ENCODE measurements at places on chromosomes 5 and 9.

DNA sequence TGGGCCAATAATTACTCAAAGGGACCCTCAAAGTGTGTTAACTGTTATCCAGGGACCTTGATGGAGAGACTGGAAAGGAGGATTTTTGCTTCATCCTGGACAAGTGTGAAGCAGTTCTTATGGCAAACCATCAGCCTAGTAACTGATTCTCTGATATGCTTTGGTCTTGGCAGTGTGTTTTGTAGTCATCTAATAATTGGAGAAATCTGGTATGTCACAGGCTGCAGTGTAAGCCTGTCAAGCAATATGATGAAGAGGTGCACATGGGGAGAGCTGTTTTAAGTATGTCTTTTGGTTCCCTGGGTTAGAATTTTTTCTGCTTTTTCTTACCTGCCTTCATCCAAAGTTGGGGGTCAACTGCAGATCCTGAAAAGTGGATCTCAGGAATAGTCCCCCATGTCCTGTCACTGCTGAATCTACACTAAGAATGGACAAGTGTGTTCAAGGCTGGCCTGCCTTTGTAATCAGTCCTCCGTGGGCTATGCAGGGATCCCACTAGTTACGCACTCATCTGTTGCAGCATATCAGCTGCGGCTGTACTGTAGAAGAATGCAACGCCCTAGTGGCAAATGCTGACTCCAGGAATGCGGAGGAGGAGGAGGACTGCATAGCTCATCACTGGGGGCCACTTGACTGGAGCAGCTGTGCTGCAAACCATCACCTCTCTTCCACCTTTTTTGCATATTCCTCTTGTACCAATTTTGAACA lies 1.9 kb downstream of the SPTAN1 start:
- DNase-seq: peak; percentile 91

GRCh38 chr5:65861830-65862241 lies 64.5 kb upstream of the ERBIN start:
- peak; percentile 98 for DNase-seq

DNA sequence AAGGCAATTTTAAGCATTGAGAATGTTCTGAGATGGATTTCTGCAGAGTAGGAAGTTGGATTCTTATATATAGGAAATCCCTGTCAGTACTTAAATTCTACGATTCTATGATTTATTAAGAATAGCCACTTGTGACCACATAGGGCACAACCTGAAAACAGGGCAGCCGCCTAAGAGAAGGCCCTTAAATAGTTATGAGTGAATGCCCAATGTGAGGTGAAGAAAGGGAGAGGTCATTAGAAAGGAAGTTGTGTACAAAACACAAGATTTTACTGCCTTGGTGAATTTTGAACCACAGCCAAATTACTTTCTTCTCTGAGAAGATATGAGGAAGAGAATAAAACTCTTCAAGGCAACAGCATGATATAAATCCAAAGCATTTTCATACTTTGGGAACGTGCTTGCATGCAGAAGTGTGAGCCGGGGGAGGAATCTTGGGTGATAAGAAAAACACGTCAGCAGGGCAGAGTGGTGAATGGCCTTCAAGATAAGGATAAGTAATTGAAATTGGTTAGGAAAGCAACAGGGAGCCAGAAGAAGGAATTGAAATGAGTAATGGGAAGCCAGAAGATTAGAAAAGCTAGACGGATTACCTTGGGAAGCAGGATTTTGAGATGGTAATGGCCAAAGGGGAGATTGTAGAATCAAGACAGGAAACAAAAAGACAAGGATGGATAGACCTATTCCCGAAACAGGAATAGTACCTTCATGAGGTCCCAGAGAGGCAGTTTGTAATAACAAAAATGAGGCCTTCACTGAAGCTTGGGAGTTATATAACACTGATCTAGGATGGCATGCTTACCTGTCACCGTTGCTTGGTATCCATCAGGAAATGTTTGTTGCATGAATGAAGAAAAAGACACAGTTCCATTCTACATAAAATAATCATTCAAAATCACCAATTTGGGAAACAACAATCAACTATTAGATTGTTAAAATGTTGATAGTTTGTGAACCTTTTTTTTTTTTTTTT lies 244.3 kb downstream of the PDE4D start:
- DNase-seq: no peak

GRCh38 chr9:36451949-36452348 lies 51.9 kb upstream of the RNF38 start:
- DNase-seq: no peak

DNA sequence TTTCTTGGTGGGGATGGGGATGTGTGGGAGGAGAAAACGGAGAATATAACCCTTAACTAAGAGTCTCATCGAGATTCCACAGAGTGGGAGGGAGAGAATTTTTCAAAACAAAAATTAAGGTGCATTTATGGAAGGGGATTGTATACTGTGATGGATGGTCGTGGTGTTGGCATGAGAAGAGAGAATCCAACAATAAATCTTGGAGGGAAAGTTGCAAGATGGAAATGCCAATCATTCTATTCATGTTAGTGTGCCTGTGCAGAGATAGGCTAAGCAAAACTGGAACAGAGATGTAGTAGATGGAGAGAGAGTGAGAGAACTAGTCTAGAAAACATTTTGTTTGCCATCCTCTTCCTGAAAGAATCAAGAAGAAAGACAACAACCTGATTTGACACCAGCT lies 613.1 kb downstream of the EBF1 start:
- DNase-seq: peak; percentile 66

GRCh38 chr5:76546497-76547102 lies 76.6 kb downstream of the F2RL2 start:
- DNase-seq: no peak

GRCh38 chr5:135139381-135140134 lies 105.5 kb upstream of the PITX1 start:
- peak; percentile 92 for DNase-seq

GRCh38 chr9:15142878-15143534 lies 164.0 kb downstream of the TTC39B start:
- DNase-seq: peak; percentile 48

- DNase-seq: no peak
Measured at GRCh38 chr9:113269355-113269754, 6.0 kb downstream of the CDC26 start.

GRCh38 chr5:38681029-38681706 lies 124.7 kb upstream of the LIFR start:
- DNase-seq: no peak

GRCh38 chr5:76709762-76710161 lies 6.2 kb upstream of the F2R start:
- DNase-seq: peak; percentile 91

DNA sequence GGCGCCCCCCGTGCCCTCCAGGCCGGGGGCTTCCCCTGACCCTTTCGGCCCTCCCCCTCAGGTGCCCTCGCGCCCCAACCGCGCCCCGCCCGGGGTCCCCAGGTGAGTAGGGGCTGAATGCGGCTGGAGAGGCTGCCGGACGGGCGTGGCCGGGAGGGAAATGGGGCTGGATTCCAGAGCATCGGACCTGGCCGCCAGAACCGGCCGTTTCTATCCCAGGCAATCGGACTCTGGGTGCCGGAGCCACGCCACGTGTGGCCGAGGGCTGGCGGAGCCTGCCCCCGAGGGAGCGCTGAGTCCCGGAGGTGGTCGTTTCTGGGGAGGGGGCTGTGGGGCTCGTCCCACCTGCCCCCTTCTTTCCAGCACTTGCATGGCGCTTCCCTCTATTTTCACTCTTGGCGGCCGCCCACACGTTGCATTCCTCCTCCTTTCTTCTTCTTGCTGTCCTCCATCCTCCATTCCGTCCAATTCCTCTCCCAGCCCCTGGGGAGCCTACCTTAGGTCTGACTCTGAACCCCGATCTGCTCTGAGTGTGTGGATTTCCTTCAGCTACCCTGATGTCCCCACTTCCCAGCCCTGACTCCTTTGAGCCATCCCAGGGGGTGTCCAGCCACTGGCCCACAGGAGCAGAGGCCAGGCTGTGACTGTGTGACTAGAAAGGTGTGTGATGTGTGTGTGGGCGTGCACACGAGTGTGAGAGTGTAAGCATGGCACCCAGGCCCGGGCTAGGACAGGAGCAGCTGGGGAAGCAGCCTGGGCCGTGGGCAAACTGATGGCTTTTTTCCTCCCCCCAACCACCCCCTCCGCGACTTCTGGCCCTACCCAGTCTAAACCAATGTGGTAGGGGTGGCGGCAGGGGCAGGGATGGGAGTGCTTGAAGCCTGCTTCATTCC lies 24.7 kb downstream of the GOLGA2 start:
- DNase-seq: no peak

GRCh38 chr5:159905496-159905895 lies 10.8 kb upstream of the ADRA1B start:
- peak; percentile 96 for DNase-seq

DNA sequence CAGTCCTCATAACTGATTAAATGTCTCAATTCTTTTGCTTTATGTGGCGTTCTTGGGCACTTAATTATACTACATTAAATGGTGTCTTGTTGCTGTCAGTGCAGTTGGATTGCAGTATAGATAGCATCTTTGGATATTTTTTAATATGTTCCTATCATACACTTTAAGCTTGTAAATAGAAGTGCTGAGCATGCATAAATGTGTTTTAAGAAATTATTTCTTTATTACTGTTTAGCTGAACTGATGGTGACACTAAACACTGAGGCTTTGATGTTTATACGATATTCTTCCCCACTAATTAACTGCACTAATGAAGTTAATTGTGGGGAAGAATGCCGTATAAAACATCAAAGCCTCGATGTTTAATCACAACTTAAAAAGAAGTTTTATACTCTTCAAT lies 116.6 kb downstream of the TLE4 start:
- no peak for DNase-seq

DNA sequence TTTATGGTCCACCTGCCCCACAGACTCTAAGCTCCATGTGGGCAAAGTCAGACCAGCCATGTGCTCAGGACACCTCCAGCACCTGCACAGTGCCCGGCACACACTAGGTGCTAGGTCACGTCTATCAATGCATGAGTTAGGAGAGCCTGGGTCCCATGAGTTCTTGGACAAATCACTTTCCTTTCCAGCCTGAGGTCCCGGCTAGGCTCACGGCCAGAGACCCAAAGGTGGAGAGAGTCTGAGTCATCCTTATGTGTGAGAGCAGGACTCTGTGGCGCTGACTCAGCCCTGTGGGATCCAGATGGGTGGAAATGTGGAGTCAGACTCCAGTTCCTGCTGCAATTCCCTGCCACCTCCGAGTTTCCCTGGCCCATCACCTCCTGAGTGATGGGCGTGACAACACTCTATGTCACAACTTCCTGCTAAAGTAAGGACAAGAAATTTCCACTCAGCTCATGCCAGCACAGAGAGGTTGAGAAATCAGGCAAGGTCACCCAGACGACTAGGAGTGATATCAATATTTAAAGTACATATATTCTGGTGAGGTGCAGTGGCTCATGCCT lies 2.5 kb upstream of the ST6GALNAC4 start:
- peak; percentile 99 for DNase-seq

DNA sequence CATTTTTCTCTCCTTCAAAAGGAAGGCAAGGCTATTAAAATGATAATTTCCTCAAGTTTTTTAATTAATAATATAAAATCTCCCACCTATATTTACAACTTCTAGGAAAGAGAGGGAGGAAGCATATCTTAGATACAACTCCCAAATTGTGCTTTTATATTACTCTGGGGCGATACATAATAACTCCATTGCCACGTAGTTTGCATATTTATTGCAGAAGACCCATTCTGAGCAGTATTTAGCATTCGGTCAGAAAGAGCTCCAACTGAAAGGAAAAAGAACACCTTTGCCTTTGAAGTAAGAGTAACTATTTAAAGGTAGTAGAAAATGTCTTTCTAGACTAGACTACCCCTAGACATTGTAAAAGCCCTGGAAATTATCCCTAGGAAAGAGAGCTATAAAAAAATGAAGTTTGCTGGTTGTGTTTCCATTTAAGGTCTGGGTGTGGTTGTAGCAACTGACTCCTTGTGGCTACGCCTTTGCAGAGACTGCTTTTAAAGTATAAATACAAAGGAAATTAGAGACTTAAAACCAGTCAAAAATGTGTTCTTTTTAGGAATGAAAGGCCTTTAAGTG lies 566.1 kb downstream of the ZNF608 start:
- DNase-seq: no peak

DNA sequence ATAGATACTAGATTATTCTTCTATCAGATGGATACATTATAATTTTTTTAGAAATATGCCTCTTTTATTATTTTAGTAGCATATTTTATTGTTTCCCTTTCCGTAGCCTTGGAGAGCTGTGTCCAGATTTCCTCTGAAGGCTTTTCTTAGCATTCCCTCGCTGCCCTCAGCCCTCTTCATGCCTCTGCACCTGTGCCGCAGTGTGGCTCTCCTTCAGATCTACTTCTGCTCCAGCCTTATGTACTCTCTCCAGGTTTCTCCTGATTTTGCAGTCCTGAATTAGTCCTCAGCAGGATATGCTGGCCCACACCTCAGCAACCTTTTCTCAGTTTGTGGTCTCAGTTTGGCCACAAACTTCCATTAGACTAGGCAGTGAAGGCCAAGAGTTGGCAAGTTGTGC lies 1052.0 kb downstream of the TAF11L14 start:
- DNase-seq: no peak

GRCh38 chr5:19988457-19988856 lies 457 bp upstream of the CDH18 start:
- peak; percentile 32 for DNase-seq

DNA sequence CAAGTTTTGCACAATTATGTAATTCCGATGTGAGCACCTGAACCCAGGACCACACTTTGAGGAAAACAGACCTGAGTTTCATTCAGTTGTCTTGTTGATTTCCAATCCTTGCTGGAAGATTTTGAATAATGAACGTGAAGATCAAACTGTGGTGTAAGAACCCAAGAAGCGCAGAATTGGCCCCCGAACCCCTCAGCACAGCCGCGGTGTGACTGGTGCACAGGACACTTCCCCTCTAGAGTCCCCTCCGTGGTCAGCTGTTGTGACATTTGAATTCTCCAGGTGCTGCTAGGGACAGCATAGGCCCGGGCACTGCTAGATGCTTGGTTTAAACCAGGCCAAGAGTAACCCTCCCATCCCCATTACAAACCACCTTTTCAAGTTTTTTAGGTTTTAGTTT lies 1.7 kb downstream of the BRD3OS start:
- no peak for DNase-seq

- DNase-seq: no peak
Measured at GRCh38 chr9:133727277-133727875, 10.8 kb downstream of the SARDH start.

GRCh38 chr5:68303754-68304420 lies 88.3 kb downstream of the PIK3R1 start:
- no peak for DNase-seq

DNA sequence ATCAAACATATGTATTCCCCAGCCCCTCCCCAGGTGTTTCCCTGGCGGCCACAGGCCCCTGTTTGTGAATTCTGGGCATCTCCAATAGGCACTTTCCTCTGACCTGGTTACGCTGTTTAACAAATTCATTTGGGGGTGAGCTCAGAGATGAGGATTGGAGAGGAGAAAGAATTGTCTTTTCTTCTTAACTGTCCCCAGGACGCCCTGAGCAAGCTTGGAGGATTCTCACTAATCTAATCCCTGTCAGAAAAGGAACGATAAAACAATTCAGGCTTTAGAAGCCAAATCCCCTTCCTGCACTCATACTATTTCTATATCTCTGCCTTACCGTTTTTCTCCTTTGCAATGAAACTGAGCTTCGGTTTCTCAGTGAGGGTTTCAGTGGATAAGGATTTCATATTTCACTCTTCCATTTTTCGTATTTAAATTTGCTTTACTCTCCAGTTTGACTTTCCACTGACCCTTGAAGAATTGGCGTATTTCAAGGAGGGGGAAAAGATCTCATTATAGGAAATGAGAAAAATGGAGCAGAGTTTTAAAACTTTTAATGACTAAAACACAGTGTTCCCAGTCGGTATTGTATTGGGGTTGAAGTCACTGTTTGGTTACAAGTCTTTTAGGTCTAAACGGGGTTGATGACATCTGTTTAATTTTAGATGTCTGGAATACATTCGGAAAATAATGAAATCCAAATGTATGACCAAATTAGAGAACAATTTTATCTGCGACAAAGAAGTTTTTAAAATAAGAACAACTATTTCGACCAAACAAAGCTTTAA lies 180.1 kb downstream of the MACROH2A1 start:
- DNase-seq: no peak

- no peak for DNase-seq
Measured at GRCh38 chr5:87242242-87242641, 25.4 kb upstream of the RASA1 start.
